Cortex of kidney (tissue), 1 donor: ENCODE measurements at places on chromosomes 3 and 15.

DNA sequence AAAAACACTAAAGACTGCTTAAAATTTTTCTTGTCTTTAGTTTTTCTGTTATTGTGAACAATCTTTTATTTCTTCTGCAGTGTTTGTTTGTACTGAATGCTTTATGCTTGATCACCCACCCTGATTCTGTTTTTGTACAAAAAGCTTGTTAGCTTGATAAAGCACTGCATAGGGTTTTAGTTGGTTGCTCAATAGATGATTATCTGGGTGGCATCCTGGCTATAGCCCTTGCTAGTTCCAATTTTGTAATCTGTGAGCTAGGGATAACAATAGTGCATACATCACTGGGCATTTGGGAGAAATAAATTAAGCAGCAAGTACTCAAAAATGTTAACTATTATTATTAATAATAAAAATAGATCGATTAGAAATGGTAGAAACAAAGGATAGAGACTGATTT, 102.3 kb downstream of the ZPLD1 start:
- no peak for DNase-seq

DNA sequence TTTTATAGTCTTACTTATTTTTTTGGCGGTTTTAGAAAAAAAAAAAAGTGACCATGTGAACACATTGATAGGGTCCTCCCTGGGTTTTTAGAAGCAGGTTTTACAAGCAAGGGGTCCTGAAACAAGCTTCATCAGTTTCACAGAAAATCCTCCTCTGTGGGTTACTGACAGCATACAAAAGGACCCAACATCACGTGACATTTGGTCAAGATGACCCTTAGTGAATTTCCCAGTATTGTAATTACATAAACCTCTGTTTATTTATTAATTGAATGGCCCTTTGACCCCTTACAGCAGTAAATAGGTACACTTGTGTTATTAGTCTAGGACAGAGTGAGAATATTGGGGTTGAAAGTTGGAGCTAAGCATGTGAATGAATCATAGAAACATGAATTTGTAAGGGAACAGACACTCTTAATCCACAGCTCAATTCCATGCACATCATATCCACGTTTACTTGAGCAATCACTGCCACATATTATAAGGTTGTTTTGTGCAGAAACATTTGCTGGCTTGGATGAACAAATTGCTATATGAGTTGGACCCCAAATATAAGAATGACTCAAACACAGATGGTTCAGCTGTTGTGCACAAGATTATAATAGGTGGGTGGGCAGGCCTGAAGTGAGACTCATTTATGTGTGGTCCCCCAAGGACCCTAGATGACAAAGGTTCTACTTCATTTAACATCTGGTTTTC, 137.5 kb downstream of the ZNF385D start:
- no peak for DNase-seq

- DNase-seq, result no peak
These were observed 38.8 kb upstream of the ZNF445 start for GRCh38 chr3:44516230-44516629.

GRCh38 chr3:127210654-127210943, 17.7 kb downstream of the PRR23E start:
- no peak for DNase-seq

GRCh38 chr3:174442302-174442682, 416.8 kb upstream of the NAALADL2 start:
- no peak for DNase-seq

DNA sequence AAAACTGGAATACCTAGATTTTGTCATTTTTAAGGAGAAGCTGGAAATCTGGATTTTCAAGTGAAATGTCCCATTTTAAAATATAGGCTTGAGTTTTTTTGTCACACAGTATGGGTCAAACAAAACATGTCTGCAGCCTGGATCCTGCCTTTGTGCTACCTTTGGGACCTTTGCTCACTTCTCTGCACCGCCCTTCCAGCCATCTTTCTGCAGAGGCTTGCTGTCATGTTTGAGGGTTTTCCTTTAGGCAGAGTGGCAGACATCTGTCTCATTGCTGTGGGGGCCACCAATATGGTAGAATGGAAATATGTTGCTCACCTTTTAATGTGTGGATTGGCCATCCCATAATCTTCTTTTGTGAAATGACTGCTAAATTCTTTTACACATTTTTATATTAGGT, 136.3 kb downstream of the EEFSEC start:
- DNase-seq, result no peak

DNA sequence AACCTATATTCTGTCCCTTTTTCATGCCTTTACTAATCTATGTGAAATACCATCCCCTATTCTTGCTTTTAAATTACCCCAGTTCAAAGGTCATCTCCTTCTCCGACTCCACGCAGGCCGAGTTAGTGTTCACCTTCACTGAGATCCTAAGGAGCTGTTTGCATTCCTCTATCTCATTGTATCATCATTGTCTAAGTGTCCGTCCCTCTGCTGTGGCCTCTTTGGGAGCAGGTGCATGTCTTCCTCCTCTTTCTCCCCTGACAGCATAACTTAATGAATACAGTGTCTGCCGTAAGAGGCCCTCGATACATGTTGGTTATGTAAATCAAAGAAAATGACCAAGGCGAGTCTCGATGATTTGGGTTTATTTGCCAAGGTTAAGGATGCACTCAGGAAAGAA, 4.9 kb upstream of the PPP1R2 start:
- no peak for DNase-seq

GRCh38 chr3:195195321-195196209, 75.4 kb downstream of the XXYLT1 start:
- DNase-seq, result no peak

DNA sequence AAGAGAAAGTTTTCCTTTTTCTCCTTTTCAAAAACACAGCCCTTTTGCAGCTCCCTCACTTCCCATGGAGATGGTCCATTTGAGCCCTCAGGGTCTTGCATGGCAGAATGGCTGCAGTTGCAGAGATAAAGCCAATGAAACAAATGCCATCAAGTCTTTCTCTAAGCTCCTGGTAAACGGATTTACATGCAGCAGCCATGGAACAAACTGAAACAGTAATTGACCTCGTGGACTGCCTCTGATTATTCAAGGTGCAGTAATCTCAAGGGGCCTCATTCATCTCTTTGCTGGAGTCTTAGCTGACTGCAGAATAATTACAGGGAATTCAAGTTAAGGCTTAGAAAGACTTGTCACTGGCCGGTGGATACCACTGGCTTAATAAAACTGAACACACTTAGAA, 125.1 kb downstream of the SQOR start:
- no peak for DNase-seq

DNA sequence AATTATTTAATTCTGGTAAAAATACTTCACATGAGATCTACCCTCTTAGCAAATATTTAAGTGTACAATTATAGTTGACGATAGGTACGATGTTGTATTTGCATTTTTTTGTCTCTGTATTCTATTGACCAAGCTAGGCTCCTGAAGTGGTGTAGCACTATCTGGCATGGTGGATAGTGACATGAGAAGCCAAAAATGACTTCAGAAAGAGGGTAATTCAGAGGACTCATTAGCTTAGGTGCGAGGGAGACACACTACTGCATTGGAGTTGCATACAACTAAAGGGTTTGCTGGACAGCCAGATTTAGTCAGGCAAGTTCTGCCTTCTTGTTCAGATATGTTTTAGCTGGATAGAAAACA, 50.6 kb downstream of the KBTBD8 start:
- DNase-seq, result no peak

DNA sequence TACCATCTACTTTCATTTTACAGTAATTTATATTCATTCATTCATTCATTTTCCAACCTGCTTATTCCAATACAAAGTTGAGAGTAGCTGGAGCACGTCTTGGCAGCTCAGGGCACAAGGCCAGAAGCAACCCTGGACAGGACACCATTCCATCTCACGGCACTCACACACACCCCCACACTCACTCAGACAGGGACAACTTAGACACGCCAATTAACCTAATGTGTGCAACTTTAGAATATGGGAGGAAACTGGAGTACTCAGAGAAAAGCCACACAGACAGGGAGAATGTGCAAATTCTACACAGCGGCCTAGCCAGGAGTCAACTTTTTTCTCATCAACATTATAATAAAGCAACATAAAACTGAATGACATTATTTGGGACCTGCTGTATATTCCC, 46.7 kb downstream of the IGF2BP2 start:
- DNase-seq, result no peak

GRCh38 chr15:67194171-67195114, 60.0 kb downstream of the AAGAB start:
- DNase-seq, result no peak

DNA sequence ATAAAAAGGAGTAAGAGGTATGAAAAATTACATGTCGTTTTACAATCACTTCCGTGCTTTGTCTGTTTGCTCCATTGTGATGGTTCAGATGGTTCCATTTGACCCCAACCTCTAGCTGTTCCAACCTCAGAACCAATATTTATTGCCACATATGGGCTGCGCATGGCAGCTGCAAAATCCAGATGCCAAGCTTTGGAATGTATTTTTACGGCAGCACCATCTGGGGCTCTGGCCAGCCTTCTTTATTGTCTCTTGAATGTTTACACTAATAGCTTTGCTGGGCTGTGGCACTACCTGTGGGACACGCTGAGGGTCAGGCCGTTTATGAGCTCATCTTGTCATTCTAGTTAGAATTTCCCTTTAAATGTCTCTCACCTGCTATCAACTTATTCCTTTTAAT, 219.8 kb downstream of the ROBO2 start:
- DNase-seq, result no peak

DNA sequence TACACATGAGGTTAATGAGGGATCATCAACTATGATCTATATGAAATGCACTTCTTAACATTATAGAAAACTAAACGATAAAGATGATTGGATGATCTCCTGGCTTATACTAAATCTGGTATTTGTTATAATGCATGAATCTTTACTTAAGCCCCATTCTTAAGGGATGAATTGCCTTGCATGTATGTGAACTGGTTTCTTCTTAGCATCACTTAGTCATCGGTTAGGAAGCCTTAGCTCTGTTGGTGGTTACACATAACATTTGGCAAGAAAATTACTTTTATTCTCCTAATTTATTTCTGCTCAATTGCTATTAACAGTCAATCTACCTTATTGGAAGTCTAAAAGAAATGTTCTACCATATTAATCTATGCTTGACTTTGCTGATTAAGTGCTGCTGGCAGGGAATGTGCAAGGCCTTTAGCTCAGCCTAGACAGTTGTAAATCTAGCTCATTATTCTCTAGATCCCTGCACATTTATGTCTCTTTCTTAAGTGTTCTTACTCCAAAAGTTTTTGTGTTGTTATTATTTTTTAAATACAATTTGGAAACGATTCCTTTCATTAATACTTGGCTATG, 356.0 kb downstream of the ZPLD1 start:
- DNase-seq, result no peak

GRCh38 chr3:49763981-49764380, 22.4 kb downstream of the IP6K1 start:
- DNase-seq, result no peak
